DMS53 (cell line): ENCODE measurements at places on chromosomes 12 and 14.
A peak's percentile ranks its signal among the peaks of the same experiment; 100 is the strongest.

DNA sequence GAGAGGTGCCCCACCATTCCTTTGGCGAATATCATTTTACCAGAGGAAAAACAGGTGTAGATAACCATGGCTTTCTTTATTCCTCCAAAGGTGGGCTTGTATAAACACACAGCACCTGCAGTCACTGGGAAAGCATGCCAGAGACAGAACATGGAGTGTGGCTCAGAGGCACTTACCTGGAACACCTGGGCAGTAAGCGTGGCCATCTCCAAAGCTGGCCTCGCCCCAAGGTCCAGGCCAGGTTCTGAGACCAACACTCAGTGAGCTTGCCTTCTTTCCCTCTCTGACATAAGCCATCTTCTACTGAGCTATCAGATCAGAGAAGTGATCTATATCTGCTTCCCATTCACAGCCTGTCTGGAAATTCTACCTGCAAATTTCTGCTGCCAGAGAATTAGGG is 70.5 kb downstream of the NUAK1 start:
- no peak for DNase-seq

- no peak for DNase-seq
Measured at GRCh38 chr14:82537831-82538230, 1004.2 kb upstream of the SEL1L start.

DNA sequence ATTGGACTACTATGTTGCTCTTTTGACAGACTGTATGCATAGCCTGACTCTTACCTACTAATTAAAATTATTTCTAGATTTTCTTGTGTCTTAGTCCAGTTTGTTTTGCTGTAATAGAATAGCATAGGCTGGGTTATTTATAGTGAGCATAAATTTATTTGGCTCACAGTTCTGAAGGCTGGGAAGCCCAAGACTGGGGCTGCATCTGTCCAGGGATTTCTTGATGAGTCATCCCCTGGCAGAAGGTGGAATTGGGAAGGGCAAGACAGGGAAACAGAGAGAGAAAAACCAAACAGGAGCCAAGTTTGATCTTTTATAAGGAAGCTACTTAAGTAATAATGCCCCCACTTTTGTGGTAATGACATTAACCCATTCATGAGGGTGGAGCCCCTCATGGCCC is 759.2 kb upstream of the LRFN5 start:
- DNase-seq: peak; percentile 38

- no peak for DNase-seq
Measured at GRCh38 chr12:110171186-110171538, 47.0 kb downstream of the IFT81 start.

GRCh38 chr12:75783093-75783877 is 248.3 kb downstream of the PHLDA1 start:
- peak; percentile 46 for DNase-seq
